ENCODE measurements at places on chromosomes 13 and 19.

GRCh38 chr19:8702350-8702749 lies 3.8 kb upstream of the ACTL9 start:
- H3K36me3 ChIP-seq = no peaks in the 10 kb centered on the region
- no peak for DNase-seq
- H3K4me1 ChIP-seq = no peaks in the 10 kb centered on the region
- peaks cover 55% of the 10 kb centered on the region for H3K27me3 ChIP-seq

DNA sequence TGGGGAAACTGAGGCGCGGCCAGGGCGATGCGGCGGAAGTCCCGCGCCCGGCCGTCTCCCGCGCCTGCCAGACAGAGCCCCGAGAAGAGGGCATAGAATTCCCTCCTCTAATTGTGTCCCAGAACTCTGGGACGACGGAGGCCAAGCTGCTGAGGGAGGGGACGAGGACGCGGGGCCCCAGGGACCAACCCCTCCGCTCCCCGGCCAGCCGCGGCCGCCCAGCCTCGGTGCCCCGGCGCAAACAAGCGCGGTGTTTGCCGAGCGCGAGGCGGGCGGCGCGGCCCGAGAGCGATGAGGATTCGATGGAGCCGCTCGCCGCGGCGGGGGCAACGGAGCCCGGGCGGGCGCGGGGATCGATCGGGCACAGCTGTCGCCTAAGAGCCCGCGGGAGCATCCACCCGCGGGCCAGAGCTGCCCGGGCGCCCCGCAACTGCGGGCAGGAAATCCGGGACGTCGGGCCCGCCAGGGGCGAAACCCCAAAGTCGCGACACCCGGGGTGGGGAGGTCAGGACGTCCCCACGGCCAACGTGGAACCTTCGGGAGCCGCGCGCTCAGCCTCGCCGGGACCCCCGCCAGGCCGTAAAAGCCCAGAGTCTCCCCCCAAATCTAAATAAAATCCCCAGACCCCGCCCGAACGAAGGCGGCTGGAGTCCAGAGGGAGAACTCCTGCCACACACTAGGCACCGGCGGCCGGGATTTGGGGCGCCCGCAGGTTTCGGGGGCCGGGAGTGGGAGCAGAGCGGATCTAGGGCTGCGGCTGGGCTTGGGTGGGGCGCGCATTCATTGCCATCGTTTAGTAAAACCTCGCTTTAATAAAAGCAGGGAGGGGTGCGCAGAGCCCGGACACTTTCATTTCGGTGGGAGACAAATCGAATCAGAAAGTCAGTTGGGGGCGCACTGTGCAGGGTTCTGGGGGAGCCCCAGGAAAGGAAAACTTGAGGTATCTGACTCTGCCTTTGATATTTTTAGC lies 3.6 kb upstream of the ONECUT3 start:
- peak overlapping the region; percentile 11 for H3K4me3 ChIP-seq
- no peaks in the 10 kb centered on the region for H3K36me3 ChIP-seq
- H3K4me1 ChIP-seq = peaks cover 35% of the 10 kb centered on the region

DNA sequence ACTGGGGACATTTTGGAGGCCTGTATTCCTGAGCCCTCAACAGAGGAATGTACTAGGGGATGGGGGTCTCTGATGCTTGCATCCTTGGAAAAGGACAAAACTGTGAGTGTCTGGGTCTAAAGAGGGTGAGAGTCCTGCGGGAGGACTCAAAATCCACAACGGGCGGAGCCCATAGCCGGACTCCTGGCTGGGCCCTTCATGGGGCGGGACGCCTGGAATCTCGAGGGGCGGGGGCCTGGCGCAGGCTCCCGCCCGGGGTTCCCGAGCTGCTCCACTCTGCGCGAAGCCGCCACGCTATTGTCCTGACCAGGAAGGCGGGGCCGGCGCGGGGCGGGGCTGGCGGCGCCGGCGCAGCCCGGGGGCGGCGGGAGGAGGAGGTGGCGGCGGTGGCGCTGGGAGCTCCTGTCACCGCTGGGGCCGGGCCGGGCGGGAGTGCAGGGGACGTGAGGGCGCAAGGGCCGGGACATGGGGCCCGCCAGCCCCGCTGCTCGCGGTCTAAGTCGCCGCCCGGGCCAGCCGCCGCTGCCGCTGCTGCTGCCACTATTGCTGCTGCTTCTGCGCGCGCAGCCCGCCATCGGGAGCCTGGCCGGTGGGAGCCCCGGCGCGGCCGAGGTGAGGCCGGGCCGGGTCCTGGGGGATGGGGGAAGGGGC lies at the start of gene APLP1:
Gene APLP1 (plus strand): TSS at position 403 of the 651 bp plus-strand sequence. CDS start 63 bp downstream, at position 466.
- peaks cover 9% of the 10 kb centered on the region for H3K27me3 ChIP-seq
- DNase-seq = no peak
- H3K27ac ChIP-seq = no peak within 1 kb of the TSS
- H3K4me1 ChIP-seq = peaks cover 26% of the 10 kb centered on the region
- no peaks in the 10 kb centered on the region for H3K36me3 ChIP-seq
- H3K4me3 ChIP-seq = peak within 1 kb of the TSS; percentile 72

GRCh38 chr13:79287939-79288795 lies 117.9 kb downstream of the RBM26 start:
- no peak overlapping the region for H3K27ac ChIP-seq
- no peak overlapping the region for H3K4me3 ChIP-seq
- H3K27me3 ChIP-seq = no peaks in the 10 kb centered on the region
- DNase-seq = no peak
- H3K4me1 ChIP-seq = no peaks in the 10 kb centered on the region

DNA sequence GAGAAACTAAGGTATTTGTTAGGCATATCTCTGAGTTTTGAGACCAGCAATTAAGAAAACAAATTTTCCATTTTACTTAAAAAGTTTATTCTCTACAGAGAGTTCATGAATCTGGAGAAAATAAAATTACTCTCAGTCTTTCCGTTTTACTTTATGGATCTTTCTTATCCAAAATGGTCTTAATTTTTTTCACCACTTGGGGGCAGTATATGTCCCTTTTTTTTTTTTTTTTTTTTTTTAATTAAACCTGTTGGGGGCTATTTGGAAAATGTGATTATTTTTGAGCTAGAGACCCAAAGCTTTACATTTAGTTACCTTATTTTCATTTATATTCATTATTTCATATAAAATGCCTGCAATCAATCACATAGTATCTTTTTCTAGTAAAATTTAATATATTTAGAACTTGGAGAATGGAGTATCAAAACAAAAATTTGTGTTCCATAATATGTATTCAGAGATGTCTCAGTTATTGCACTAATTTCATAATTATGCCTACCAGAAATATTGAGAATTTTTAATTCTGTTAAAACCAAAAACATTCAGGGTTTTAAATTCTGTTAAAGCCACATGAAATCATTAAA lies 27.1 kb downstream of the PIBF1 start:
- DNase-seq = no peak
- no peak overlapping the region for H3K27ac ChIP-seq
- no peak overlapping the region for H3K4me3 ChIP-seq
- no peaks in the 10 kb centered on the region for H3K4me1 ChIP-seq
- H3K27me3 ChIP-seq = no peaks in the 10 kb centered on the region
- peaks cover 21% of the 10 kb centered on the region for H3K36me3 ChIP-seq

GRCh38 chr13:24127116-24127631 lies 33.3 kb upstream of the SPATA13 start:
- H3K36me3 ChIP-seq = no peaks in the 10 kb centered on the region
- H3K27ac ChIP-seq = no peak overlapping the region
- H3K27me3 ChIP-seq = no peaks in the 10 kb centered on the region

GRCh38 chr19:16373989-16374388 lies 49.4 kb downstream of the KLF2 start:
- H3K4me3 ChIP-seq = no peak overlapping the region
- peaks cover 50% of the 10 kb centered on the region for H3K36me3 ChIP-seq
- no peak overlapping the region for H3K27ac ChIP-seq
- H3K4me1 ChIP-seq = peaks cover 47% of the 10 kb centered on the region
- no peak for DNase-seq

- H3K27me3 ChIP-seq = no peaks in the 10 kb centered on the region
- H3K4me1 ChIP-seq = peaks cover 98% of the 10 kb centered on the region
- H3K27ac ChIP-seq = peak overlapping the region; percentile 92
- H3K4me3 ChIP-seq = no peak overlapping the region
- H3K36me3 ChIP-seq = no peaks in the 10 kb centered on the region
These were observed 8.9 kb downstream of the ACTN4 start for GRCh38 chr19:38656171-38656981.

DNA sequence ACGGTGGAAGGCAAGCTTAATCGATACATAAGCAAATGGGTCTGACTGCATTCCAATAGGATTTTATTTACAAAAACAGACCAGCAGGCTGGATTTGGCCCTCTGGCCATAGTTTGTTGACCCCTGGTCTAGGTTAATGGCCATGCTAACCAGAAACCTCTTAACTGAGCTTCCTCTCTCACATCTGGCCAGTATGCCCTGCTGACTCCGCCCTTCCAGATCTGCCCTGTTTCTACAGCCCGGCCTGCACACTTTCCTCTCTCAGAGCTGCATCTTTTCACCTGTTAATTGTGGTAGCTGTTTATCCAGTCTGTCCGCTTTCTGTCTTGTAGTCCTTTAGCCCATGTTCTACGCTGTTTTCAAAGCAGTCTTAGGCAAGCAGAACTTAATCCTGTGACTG lies 25.6 kb downstream of the EDNRB start:
- DNase-seq = no peak
- no peak overlapping the region for H3K27ac ChIP-seq
- H3K27me3 ChIP-seq = no peaks in the 10 kb centered on the region
- no peak overlapping the region for H3K4me3 ChIP-seq

DNA sequence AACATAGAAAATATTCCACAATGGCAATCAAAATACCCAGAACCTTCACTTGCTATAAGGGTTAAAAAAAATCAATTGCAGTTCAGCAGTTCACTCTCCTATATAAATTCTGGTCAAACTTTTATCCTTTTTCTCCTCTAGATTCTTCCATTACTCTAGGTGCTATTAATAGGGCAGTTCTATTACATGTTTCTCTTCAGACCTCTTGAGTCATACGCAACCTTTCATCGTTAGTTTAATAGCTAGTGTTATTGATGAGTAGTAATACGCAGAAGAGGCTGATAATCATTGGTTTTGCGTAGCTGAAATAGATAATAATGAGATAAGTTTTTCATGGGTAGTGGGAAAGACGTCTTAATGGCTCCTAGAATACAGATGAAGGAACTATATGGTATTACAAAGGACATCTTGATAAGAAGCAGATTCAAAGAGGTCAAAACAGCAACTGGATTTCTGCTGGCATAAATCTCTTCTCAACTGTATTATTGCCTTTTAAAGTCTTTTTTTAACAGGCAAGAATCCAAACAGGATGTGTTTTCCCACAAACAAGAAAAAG lies 118.3 kb upstream of the STARD13 start:
- H3K4me1 ChIP-seq = peaks cover 34% of the 10 kb centered on the region
- DNase-seq = no peak
- H3K36me3 ChIP-seq = no peaks in the 10 kb centered on the region
- no peaks in the 10 kb centered on the region for H3K27me3 ChIP-seq

DNA sequence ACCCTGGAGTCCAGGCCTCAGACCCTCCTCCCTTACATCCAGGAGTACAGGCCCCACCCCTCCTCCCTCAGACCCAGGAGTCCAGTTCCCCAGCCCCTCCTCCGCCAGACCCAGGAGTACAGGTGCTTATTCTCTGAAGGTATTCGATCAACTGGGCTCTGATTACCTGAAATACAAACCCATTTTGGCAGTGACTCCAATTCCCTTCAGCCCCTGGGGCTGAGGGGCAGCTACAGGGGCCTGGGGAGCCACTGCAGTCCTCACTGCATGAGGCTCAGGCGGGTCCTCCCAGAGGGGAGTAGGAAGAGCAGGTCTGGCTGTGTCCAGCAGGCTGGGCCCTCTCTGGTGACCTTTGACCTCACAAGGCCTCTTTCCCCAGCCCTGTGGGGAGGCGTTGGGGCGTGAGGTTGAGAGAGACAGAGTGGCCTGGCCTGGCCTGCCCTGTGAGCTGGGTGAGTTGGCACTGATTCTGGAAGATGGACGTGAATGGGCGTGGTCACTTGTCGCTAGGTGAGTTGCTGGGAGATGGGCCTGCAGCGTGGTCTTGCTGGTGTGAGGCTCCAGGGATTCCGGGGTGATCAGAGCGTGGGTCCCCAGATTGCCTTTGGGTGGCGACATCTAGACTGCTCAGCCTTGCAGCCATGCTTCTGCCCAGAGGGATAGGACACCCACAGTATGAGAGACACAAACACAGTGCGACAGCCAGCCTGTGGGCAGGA lies 3.1 kb downstream of the BCAT2 start:
- DNase-seq = no peak
- H3K27me3 ChIP-seq = no peaks in the 10 kb centered on the region
- H3K4me3 ChIP-seq = no peak overlapping the region
- peaks cover 48% of the 10 kb centered on the region for H3K4me1 ChIP-seq
- H3K27ac ChIP-seq = no peak overlapping the region
- peaks cover 9% of the 10 kb centered on the region for H3K36me3 ChIP-seq

GRCh38 chr19:53977991-53978731 lies 13.3 kb upstream of the CACNG6 start:
- no peak overlapping the region for H3K27ac ChIP-seq
- DNase-seq = no peak
- H3K36me3 ChIP-seq = no peaks in the 10 kb centered on the region
- peaks cover 38% of the 10 kb centered on the region for H3K4me1 ChIP-seq
- H3K27me3 ChIP-seq = no peaks in the 10 kb centered on the region
- H3K4me3 ChIP-seq = peak overlapping the region; percentile 35

- no peak for DNase-seq
- no peaks in the 10 kb centered on the region for H3K4me1 ChIP-seq
- no peak overlapping the region for H3K27ac ChIP-seq
- H3K4me3 ChIP-seq = no peak overlapping the region
- H3K36me3 ChIP-seq = no peaks in the 10 kb centered on the region
These were observed 49.3 kb upstream of the IL17D start for GRCh38 chr13:20654156-20654555.

- DNase-seq = no peak
- H3K4me3 ChIP-seq = no peak overlapping the region
- no peaks in the 10 kb centered on the region for H3K36me3 ChIP-seq
- no peak overlapping the region for H3K27ac ChIP-seq
These were observed 28.0 kb downstream of the SPRY2 start for GRCh38 chr13:80312967-80313366.

DNA sequence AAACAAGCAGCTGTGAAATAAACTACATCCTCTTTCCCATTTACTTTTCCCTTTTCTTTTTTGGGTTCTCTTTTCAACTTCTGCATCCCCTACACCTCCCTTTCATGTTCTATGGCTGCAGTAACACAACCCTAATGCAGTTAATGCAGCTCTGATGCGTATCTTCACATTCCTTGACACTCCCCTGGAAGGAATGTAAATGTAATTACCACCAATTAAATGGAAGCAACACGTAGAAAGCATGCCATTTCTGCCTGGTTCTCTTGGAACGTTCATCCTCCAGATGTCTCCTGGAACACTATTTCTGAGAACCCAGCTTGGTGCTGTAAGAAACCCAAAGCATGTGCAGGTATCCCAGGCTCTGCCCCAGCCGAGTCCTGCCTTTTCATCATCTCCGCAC lies 166.8 kb upstream of the FREM2 start:
- no peak overlapping the region for H3K4me3 ChIP-seq
- H3K27ac ChIP-seq = no peak overlapping the region
- DNase-seq = no peak
- H3K36me3 ChIP-seq = no peaks in the 10 kb centered on the region

GRCh38 chr19:16750081-16750480 lies 30.4 kb downstream of the NWD1 start:
- H3K36me3 ChIP-seq = no peaks in the 10 kb centered on the region
- H3K27me3 ChIP-seq = no peaks in the 10 kb centered on the region
- H3K4me1 ChIP-seq = no peaks in the 10 kb centered on the region
- no peak overlapping the region for H3K27ac ChIP-seq
- no peak for DNase-seq

All from esophagus muscularis mucosa (tissue), 4 donors.